ENCODE measurements at places on chromosomes 7 and 10.

DNA sequence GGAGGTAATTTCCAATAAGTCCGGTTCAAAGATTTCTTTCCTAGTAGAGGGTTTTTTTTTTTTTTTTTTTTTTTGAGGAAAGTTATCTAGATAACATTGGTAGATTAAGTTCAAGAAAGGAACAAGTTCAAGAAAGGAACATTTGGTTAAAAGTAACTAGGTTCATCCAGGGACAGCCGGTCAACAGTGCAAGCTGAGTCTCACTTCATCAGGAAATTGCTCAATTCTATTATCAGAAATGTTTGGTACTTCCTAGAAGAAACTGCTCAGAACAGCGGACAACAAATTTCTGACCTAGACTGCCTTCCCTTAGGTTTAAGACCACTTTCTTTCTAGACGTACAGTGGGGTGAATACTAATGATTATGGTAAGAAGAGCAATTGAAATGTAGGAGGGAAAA, 3.7 kb upstream of the IL2RA start:
- no peak for DNase-seq

DNA sequence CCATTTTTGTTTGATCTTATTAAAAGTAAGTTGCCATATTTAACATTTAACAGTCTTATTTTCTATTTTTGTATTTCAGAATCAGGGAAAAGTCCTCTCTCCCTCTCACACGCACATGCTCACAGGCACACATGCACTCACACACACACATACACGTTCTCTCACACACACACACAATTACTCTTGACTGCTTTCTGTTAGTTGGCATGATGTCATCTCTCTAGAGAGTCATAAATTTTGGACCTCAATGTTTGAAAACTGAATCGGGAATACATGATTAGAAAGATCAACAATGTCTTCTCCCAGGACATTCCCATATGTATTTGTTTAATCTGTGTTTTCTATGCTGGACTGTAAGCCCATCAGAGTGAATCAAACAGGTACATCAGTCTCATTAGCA, 165.7 kb upstream of the AHR start:
- DNase-seq: no peak

DNA sequence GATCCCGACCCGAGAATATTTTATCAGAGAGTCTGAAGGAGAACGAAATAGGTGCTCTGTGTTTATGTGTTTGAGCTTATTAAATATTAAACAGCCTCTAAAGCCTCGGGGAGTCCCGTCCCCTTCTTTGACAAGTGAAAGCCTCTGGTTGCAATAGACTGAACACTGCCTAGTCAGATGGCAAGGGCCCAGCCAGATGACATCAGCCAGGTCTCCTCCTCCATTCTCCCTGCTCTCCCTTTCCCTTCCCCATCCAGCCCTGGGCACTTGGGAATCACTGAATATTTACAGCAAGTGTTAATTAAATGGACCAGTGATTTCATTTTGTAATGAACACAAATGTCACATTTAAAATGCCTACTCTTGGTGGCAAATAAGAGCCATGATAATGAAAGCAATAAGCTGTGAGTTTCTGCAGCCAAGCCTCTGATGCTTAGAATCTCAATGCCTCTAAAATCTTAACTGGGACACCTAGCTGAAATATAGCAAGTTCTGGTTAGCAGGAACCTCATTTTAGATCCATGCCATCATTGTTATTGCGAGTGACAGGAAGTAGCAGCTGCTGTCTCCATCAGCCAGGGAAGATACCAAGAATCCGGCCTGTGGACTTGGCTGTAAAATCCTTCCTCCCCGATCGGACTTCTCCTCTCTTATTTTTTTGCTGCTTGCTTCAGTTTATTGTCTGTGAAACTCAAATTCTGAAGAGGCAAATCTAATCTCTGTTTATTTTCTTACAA, 202.1 kb downstream of the PRPF18 start:
- DNase-seq: no peak

GRCh38 chr7:20064181-20064970, 152.8 kb downstream of the MACC1 start:
- no peak for DNase-seq

GRCh38 chr7:23020742-23021401, 6.9 kb upstream of the HYCC1 start:
- DNase-seq: no peak

- DNase-seq: no peak
These were observed 10.3 kb upstream of the C10orf120 start for GRCh38 chr10:122709971-122710370.

- DNase-seq: no peak
These were observed 65.4 kb downstream of the TRUB1 start for GRCh38 chr10:115003396-115003795.

DNA sequence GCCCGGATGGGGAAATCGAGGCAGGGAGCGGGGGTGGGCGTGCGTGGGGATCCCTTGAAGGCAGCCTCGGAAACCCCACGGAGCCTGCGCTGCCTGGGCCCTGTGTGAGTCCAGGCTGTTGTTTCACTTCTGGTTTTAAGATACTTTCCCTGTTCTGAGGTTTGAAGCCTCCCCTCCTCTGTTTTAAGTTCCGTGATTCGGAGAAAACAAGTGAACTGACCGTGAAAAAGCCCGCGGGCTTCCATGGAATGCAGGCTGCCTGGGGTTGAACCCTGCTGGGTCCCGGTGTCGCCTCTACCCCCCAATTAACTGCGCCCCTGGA, 401 bp downstream of the LRRC27 start:
- DNase-seq: no peak

DNA sequence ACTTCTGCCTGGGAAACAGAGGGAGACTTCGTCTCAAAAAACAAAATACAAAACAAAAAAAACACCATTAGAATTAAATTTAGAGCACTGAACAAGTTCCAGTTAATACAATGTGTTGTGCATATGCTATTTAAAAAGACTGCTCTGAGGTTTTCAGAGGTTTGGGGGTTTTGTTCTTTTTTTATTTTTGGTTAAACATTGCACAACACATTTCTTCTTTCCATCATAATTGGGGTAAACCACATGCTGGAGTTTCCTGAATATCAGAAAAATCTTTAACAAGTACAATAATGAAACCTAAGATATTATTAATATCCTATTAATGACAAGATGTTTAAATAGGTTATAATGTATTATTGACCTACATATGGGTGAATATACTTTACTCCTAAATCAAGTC, 26.3 kb downstream of the IGF2BP3 start:
- DNase-seq: no peak

DNA sequence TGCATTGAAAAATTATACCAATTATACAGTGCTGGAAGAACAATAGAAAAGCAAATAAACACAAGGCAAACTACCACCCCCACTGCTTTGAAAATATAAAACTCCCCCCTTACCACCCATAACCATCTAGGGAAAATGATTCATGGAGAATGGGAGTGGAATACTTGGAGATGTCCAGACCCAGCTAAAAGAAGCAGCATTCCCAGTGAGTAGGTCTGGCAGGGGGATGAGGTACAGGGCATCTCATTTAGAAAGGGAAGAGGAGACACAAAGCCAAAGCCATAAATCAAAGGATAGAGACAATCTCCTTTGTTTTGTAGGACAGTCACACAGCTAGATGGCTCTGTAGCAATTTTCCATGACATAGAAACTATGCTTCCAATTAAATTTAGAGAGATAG, 36.0 kb upstream of the DGKI start:
- no peak for DNase-seq

DNA sequence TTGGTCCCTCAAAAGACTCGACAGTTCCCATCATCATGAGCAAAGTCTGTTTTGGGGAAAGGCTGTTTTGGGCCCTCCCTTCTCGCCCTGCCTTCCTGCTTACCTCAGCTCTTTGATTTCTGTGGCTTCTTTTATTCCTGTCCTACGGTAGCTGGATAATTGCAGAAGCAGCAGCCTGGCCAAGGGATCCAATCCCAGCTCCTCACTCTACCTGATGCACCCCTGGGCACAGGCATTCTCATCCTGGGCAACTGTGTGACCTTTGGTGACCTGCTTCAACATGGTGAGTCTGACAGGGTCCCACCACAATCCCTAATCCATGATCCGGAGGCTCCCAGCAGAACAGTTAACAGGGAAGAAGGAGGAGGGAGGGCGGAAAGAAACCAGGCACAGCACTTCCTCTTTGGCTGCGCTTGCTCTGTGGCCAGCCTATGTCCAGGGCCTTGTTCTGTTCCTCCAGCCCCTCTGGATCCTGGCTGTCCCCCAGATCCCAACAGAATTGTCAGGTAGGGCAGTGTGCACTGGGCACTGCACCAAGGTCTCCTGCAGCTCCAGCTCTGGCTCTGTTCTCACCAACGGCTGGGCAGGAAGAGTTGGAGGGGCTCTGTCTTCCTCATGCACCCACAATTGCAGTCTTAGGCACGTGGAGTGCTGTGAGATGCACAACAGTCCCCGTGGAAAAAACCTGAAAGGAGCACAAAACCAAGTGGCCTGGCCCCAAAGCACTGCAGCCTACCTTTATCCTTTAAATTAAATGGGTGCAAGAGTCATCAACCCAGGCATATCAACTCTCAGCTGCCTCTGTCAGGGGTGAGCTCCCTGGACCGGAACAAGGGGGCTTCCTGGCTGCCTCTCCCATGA, 144.4 kb downstream of the PTPN20 start:
- no peak for DNase-seq

DNA sequence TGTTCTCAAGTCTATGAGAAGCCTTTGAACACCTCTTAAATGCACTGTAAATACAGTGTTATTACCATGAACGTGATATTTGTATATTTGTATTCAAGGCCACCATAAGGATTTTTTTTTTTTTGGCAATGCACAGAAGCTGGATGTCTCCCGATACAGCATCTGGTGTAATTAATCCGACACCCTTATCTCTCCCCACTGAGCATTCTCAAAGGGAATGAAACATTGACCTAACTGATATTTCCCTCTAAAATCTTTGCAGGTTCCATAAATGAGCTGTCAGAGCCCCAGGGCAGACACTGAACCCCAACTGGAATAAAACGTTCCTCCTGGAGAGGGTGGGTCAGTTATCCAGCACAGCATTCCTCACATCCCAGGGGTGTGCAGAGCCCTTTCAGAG, 316.6 kb downstream of the PAXIP1 start:
- no peak for DNase-seq

GRCh38 chr10:11177926-11178471, 160.3 kb downstream of the CELF2 start:
- DNase-seq: no peak

DNA sequence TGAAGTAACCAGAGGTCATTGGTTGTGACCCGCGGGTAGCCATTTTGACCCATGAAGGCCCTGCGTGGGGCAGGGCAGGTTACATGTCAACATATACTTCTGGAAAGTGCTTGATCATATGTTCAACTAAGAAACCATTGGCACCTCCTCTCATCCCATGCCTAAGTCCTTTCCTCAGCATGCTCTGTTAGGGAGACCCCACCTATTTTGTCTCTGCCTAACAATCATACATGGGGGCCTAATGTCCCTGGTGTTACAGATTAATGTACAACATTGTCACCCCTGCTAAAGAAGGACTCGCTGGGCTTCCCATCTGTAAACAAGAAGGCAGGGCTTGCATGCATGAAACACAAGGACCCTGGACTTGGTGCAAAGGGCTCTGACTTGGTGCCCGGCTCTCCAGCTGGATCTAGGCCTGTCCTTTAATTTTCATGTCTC, 133.7 kb upstream of the TNS3 start:
- DNase-seq: no peak

DNA sequence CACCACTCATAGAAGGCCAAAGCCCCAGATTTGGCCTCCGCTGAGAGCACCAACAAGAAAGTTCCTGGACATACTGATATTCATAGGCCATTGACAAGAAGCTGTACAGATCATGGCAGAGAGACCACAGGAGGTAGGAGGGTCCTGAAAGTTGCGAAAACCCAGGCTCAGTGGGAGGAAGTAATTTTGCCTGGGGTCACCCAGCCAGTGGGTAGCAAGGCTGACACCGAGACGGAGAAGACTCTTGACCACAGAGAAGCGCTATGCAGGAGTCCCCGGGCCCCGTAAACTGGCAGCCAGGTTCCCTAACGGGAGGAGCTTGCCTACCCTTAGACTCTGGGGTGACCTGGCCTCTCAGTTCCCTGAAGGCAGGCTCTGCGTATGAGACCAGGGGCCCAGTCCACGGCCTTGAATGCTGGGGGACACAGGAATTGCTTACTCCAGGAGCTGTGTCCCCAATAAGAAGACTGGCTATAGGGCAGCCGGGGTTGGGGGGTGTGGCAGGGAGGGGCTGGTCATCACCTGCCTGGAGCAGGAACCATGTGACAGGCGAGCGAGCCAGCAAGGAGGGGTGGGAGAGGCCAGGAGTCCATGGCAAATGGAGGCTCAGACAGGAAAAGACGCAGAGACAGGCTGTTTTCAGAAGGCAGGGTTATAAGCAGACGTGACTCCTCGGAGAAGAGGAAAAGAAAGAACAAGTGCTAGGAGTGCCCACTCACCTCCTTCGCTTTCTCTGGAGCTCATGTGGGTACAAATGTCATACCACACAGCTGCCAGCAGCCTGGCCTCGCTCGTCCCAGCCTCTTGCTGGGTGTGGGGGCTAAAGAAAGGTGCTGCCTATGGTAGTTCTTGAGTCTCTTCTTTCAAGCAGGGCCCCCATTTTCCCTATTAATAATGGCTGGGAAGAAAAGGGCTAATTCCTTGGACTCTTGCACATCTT, 24.6 kb upstream of the NPFFR1 start:
- no peak for DNase-seq

DNA sequence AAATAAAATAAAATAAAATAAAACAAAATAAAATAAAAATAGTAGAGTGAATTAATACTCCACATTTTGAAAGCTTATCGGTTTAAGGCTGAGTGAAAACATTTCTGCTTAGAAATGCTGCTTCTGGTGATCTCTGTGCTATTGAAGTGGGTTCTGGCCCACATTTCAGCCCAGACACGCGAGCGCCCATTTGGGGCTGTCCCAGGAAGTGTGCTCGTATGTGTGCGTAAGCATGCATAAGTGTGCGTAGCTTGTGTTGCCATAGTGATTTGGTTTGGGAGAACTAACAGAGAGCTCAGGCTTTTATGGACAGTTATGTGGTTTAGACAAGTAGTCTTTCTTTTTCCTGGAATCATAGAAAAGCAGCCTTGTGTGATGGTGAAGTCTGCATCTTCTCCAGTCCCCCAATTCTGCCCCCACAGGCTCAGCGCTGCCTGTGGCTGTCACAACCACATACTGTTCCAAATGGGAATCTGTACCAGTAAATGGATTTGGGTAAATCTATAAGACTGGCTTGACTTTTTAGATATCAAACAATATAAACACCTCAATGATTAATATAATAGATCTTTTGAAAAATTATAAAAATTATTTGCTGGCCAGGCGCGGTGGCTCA, 29.8 kb upstream of the PURB start:
- DNase-seq: no peak

- DNase-seq: no peak
These were observed 1.4 kb downstream of the ITGB1 start for GRCh38 chr10:32956365-32957197.

- no peak for DNase-seq
These were observed 119.1 kb upstream of the FOXP2 start for GRCh38 chr7:114295522-114295921.

- DNase-seq: no peak
These were observed 81.2 kb downstream of the BMPR1A start for GRCh38 chr10:86837663-86838062.

GRCh38 chr7:7512861-7513597, 22.6 kb downstream of the COL28A1 start:
- no peak for DNase-seq

All from anterior cingulate cortex (tissue), 58 donors.